Activated naive CD4-positive, alpha-beta T cell treated with anti-CD3 and anti-CD28 coated beads, Interleukin-2, amount 50 U/mL, for 72 hours (primary cell): ENCODE measurements at places on chromosomes 5 and 9. TPM values are rescaled to one million over a fixed set of nuclear protein-coding genes. Genes with fewer than 3 reads are reported as not detected.

The SIT1 gene
- 67.8 TPM for total RNA-seq

The CD274 gene
- total RNA-seq, result 34.5 TPM

The CARTPT gene
- total RNA-seq, result not detected

The EXD3 gene
- 14.8 TPM for total RNA-seq

The SGCD gene
- 0.14 TPM for total RNA-seq

The RGS7BP gene
- total RNA-seq, result not detected

The NR4A3 gene
- total RNA-seq, result 7.8 TPM
